GM18507 (cell line): ENCODE measurements at places on chromosomes 5 and 9.

- no peak for DNase-seq
Measured at GRCh38 chr5:87260604-87261192, 7.0 kb upstream of the RASA1 start.

DNA sequence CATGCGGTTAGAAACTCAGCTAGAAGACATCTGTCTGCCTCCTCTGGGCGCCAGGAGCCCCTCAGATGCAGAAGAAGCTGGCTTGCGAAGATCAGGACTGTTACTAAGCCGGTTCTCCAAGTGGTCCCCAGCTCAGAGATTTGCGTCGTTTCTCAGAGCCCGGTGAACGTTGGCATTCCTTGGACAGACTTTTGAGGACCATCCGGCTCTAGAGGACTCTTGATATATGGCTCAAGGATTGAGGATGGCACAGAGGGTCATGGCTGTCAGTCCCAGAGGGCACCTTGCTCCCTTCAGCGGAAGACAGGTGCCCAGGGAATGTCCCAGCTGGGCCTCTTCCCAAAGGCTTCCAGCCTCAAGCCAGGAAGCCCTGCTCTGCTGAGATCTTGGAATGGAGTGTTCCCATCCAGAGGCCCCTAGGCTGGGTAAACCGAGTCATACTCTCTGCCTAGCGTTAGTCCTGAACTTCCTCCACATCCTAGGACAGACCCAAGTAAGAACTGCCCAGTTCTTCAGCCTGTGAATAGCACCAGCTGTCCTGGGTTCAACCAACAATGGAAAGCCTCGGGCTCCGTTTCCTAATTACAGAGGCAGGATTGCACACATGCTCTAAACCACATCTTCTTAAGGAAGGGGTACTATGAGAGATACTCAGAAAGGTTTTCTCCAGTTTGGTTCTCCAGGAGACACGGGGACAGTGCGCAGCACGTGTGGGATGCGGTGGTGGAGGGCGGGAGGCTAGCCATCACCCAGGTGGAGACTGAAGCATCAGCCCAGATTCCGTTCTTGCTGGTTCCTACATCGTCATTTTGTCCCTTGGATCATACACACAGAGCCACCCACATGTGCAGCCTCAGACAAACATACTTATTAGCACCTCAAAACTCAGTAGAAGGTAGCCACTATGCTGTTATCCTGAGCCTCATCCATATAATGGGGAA is 51.4 kb downstream of the ZNF354C start:
- no peak for DNase-seq

DNA sequence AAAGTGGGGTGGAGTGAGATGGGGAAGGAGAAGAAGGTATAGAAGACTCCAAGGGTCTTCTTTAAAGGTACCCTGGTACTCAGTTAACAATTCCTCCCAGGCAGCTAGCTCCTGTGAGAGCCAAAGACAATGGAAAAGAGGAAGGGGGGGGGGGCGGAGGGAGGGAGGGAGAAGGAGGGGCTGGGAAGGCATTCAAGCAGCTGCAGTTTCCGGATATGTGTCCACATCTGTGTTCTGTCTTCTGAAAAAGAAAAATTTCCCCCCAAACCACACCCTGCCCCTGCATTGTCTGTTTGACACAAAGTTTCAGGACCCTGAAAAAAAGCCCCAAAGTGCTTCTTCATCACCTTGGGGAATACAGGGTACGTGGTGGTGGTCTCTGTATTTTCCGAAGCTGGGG is 11.1 kb downstream of the SPRY4 start:
- no peak for DNase-seq

DNA sequence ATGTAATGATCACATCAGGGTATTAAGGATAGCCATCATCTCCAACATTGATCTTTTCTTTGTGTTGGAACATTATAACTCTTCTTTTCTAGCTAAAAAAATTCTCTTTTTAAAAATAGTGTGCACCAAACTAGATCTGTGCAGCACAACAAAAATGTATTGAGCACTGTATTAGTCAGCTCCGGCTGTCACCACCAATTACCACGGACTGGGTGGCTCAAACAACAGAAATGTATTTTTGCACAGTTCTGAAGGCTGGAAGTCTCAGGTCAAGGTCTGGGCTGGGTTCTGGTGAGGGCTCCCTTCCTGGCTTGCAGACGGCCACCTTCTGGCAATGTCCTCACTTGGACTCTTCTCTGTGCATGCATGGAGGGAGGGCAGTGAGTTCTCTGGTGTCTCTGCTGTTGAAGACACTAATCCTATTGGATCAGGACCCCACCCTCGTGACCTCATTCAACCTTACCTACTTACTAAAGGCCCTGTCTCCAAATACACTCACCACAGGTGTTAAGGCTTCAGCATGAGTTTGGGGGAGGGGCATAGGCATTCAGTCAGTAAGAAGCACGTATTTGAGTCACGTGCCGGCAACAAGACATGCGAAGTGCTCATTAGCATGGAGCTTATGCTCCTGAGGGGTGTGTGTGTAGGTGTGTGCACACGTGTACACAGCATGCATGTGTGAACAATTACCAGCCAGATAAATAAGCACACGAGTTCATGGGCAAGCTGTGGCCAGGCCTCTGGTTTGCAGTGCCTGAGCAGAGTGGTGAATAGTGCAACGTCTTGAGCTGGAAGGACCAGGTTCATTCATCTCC is 89.4 kb upstream of the SH3PXD2B start:
- no peak for DNase-seq

GRCh38 chr5:153629027-153629895 is 138.8 kb downstream of the GRIA1 start:
- no peak for DNase-seq

DNA sequence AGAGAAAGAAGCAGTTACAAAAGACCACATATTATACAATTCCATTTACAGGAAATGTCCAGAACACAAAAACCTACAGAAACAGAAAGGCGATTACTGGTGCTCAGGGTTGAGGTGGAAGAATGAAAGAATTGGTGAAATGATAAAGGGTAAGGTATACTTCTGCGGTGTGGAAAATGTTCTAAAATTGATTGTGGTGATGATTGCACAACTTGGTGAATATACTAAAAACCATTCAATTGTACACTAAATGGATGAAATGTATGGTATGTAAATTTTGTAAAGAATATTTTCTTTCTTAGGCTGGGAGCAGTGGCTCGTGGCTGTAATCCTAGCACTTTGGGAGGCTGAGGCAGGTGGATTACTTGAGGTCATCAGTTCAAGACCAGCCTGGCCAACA is 72.3 kb downstream of the UBAP2 start:
- DNase-seq: no peak

DNA sequence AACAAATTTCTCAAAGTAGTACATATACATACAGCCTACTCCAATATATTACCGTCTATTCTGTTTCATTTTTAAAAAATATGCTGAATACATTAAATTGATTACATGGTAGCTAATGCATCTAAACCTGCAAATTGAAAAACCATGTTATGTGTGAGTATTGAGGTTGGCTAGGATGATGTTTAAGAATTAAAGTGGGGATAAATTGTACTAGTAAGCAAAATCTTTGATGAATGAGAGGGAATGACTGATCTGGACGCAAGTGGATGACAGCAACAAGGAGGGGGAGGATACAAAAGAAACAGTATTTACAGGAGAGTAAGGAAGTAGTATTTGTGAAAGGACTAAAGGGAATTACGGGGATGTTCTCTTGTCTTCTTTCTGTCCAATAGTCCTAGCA is 37.4 kb downstream of the RAD50 start:
- no peak for DNase-seq

- DNase-seq: no peak
Measured at GRCh38 chr5:163571744-163572143, 66.3 kb downstream of the MAT2B start.

DNA sequence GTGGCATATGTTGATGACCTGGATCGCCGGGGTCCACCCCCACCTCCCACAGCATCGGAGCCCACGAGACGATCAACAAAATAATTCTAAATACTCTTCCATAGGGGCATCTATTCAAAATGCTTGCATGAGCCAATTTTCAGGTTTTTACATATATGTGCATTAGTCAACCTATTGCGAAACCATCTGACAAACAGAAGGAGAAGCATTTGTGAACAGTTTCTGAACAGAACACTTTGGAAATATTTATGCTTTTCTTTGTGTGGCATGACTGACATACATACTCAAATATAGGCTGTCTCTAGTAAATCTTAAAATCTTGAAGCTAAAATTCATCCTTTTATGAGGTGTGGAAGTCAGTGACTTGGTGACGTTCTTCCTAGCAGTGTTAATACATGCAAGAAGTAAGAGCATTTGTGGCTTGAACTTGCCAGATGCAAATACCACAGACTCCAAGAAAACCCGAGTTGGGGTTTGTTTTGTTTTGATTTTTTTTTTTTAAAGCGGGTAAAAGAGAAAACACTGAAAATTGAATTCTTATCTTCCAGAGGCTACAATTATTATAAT is 5.3 kb downstream of the GPR151 start:
- DNase-seq: no peak

DNA sequence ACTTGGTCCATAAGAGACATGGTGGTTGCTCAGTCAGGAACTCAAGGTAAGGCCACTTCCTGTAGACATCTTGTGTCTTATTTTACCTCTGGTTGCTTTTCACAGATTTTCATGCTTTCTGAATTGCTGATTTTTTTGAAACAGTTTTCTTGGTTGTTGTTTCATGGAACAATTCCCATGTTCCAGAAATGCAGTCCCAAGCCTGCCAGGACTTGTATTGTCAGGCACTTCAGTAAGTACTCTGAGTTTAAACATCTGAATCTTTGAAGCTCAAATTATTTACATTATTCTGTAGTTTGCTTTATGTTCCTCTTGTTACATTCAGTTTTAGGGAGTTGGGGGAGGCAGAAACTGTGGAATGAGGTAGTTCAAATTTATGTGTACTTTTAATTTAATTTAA is 290.2 kb downstream of the DMRT2 start:
- DNase-seq: no peak

DNA sequence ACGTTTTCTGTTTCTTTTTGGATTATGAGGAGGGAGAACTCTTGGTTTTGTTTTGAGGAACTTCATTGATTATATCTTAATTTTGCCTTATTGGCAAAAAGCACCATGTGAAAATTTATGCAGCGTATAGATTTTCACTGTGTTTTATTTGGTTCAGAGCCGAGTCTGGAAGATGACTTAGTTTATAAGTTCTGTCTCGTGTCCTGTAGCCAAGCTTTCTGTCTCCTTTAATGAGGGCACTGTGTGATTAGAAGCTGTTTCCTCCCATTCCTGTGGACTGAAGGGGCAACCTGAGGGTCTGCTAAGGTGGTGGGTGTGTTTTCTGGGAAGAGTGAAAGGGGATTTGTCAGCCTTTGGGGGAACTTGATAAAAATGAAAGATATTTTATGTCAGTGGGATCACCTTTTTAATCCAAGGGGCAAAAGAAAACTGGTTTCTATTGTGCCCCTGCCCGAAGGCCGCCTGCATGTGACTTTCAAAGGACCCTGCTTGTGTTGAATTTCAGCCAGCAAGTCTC is 262.1 kb downstream of the FANCC start:
- DNase-seq: no peak

DNA sequence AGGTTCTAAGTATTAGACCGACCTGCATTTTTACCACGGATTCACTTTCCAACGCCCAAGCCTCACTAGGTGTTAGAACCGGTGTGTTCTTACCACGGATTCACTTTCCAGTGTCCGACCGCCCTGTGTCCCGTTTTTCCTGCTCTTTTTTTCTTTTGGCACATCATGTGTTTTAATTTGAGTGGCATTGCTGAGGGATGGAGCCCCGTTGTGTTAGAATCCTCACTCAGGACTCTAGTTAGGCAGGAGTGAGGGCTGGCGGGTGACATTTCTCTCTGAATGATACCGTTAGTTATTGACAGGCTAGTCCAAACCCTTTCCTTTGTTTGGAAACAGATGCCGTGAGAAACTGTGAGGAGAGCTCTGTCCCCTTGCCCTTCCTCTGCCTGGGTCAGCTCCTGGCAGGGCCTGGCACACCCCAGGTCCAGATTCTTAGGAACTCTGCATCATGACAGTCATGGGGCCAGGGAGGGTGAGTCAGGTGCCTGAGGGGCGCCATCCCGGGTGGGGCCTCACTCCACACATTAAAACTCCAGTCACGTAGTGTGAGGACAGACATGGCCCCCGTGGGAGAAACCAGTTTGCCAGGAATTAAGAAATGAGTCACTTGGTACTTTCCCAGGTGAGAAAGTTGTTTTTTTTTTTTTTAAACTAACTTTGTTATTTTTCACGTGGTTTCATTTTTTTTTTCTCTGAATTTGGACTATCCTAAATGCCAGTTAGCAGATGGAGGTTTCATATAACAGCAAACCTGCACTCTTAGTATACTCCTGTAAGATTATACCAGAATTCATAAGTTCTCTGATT is 15.8 kb downstream of the EXOC3 start:
- no peak for DNase-seq

GRCh38 chr5:15936505-15937245 is 242.9 kb downstream of the MARCHF11 start:
- no peak for DNase-seq

GRCh38 chr5:116084287-116084691 is 536 bp upstream of the COMMD10 start:
- DNase-seq: peak; percentile 12

GRCh38 chr9:26524267-26524666 is 368.3 kb downstream of the CAAP1 start:
- no peak for DNase-seq

DNA sequence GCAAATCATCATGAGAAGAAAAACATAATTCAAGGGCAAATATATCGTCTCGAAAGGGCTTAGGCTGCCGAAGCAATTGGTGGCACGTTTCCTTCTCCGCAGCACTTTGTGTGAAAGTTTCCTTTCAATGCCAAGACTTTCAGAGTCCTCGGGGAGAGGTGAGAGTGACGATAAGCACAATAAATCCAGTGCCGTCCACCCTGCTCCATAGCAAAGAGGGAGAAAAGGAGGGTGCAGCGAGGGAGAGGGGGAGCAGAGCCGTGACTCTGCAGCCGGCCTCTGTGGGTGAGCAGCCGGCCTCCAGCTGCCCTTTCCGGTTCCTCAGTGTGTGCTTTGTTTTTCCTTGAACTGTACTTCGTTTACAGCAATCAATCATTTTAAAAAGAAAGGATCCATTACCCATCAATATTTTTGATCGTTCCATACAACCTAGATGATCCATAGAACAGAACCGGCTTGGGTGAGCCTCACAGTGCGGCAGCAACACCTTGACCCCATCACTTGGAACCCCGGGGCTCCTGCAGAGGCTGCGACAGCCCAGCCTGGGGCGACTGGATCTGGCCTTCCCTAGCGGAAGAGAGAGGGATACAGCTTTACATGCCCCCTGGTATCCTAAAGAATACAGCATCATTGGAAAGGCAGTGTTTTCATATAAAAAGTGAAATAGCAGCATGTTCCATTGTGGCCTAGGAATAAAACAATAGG is 247.0 kb upstream of the IRX4 start:
- DNase-seq: no peak

- no peak for DNase-seq
Measured at GRCh38 chr9:103627731-103628130, 466.4 kb upstream of the SMC2 start.
